ENCODE measurements at places on chromosomes 2 and 18. TPM values are rescaled to one million over a fixed set of nuclear protein-coding genes. Genes with fewer than 3 reads are reported as not detected.

The KCNE4 gene
- total RNA-seq = 0.74 TPM

DNA sequence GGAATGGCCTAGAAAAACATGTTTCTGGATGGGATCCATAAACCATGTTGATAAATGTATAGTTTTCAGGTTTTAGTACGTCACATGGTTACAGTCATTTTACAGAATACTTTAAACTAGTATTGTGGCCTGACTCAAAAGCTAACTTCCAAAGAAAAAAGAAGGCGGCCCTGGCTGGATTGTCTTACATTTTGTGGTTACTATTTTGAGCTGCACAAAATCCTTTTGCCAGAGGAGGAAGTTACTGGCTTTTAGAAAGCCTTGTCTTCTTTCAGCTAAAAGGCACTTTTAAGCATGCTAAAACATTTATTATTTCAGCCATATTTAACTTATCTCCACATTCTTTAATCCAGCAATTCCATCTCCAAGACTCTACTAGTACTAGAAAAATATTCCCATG lies 227.9 kb downstream of the CDH2 start:
- no peaks in the 10 kb centered on the region for H3K4me1 ChIP-seq
- H3K36me3 ChIP-seq = no peaks in the 10 kb centered on the region
- DNase-seq = no peak

GRCh38 chr2:25347205-25347815 lies 5.6 kb upstream of the DNMT3A start:
- H3K4me3 ChIP-seq = no peak overlapping the region
- peak; percentile 39 for DNase-seq
- H3K36me3 ChIP-seq = no peaks in the 10 kb centered on the region
- peak overlapping the region; percentile 9 for H3K27ac ChIP-seq
- H3K4me1 ChIP-seq = peaks cover 10% of the 10 kb centered on the region

The IL18RAP gene
- 0.45 TPM for total RNA-seq

DNA sequence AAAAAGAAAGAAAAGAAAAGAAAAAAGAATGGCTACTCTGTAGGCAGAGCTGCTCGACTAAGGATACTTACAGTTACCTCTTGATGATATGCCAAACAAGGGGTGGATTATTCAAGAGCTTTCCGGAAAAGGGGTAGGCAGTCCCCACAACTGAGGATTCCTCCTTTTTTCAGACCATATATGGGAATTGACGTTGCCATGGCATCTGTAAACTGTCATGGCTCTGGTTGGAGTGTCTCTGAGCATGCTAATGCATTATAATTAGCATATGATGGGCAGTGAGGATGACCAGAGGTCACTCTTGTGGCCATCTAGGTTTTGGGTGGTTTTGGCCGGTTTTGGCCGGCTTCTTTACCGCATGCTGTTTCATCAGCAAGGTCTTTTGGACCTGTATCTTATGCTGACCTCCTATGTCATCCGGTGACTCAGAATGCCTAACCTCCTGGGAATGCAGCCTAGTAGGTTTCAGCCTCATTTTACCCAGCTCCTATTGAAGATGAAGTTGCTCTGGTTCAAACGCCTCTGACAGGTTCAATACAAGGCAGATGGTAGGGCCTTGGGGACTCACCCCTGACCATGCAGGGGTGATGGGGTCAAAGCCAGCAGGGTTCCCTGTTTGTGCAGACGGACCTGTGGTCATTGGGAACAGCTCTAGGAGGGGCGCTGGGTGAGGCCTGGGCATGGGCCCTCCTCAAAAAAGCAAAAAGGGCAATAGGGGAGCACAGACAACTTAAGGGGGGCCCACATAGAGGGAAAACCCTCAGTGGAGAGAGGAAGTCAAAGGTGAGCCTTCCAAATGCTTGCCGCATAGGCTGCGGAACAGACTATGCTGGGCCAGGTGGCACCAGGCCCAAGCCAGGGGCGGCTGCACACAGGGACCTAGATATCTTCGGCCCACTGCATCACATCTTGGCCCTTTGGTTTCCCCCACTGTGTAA lies 251.2 kb upstream of the RAB6C start:
- no peaks in the 10 kb centered on the region for H3K27me3 ChIP-seq
- H3K36me3 ChIP-seq = no peaks in the 10 kb centered on the region
- no peak for DNase-seq
- no peak overlapping the region for H3K27ac ChIP-seq

The CRYGC gene
- not detected for total RNA-seq

- H3K4me1 ChIP-seq = no peaks in the 10 kb centered on the region
- H3K27ac ChIP-seq = no peak overlapping the region
- DNase-seq = no peak
These were observed 198.4 kb upstream of the PARD3B start for GRCh38 chr2:204346906-204347305.

- peak overlapping the region; percentile 82 for H3K27ac ChIP-seq
- H3K4me3 ChIP-seq = peak overlapping the region; percentile 0
- no peaks in the 10 kb centered on the region for H3K27me3 ChIP-seq
- H3K36me3 ChIP-seq = no peaks in the 10 kb centered on the region
- peak; percentile 67 for DNase-seq
These were observed 7.2 kb downstream of the DNMT3A start for GRCh38 chr2:25334482-25334881.

GRCh38 chr2:174051741-174052583 lies 86.8 kb upstream of the SP3 start:
- no peak for DNase-seq
- H3K4me1 ChIP-seq = no peaks in the 10 kb centered on the region
- H3K36me3 ChIP-seq = no peaks in the 10 kb centered on the region
- H3K4me3 ChIP-seq = no peak overlapping the region
- no peak overlapping the region for H3K27ac ChIP-seq

DNA sequence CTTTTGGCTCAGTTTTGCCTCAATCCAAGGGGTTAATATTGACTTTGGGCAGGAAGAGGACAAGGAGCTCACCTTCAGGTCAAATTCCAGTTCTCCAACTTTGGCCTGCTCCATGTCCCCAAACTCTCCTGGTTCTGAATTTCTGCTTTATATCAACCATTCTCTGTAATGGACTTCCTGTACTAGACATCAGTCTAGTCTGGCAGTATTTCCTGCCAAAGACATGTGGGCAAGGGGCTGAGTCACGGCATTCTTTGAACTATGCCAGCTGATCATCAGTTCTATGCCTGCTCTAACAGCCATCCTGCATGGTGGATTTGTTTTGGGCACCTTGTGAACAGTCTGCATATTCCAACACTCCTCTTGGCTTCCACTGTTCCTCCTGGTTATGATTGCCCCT lies 199.4 kb downstream of the ZEB2 start:
- H3K36me3 ChIP-seq = no peaks in the 10 kb centered on the region
- peak overlapping the region; percentile 36 for H3K27ac ChIP-seq
- no peak for DNase-seq
- no peaks in the 10 kb centered on the region for H3K27me3 ChIP-seq

The C2orf76 gene
- 4.1 TPM for total RNA-seq

The LIMS2 gene
- total RNA-seq = 20.1 TPM

DNA sequence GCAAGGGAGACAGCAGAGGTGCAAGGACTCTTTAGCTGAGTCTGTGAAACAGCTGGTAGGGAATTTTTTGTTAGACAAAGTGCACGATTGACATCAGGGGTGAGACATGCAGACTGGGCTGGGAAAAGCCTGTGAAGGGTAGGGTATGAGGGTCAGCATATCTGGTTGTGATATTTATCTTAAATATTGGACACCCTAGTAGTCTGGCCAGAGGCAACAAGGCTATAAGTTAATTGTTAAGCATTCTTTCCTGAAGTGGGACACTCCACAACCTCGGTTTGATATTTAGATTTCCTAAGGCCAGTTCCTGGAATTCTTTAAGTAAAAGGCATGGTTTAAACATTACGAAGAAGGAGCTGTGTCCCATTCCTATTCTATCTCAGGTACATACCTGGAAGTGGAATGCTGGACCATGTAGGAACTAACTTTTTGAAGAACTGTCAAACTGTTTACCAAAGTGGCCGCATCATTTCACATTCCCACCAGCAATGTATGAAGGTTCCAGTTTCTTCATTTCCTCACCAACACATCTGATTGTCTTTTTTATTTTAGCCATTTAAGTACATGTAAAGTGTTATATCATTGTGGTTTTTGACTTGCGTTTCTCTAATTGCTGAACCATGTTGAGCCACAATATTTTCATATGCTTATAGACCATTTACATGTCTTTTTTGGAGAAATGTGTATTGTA lies 22.5 kb downstream of the EHBP1 start:
- H3K27me3 ChIP-seq = no peaks in the 10 kb centered on the region
- no peak for DNase-seq

The VIT gene
- total RNA-seq = 2.1 TPM

The GPR39 gene
- total RNA-seq = not detected

DNA sequence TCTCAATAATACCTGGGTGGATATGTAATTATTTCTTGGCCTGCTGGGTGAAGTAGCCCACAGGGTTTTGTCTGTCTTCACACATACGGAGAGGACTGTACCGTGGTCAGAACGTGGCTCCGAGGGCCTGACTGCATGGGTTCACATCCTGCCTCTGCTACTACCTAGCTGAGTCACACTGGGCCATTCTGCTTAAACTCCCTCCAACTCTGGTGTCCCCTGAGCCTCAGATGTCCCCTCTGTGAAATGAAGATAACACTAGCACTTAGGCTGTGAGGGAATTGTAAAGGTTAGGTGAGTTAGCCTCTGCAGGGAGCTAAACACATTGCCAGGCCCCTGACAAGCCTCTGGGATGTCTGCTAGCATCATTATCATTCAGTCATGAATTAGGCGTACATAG lies 120.1 kb upstream of the NABP1 start:
- H3K4me1 ChIP-seq = no peaks in the 10 kb centered on the region
- H3K36me3 ChIP-seq = no peaks in the 10 kb centered on the region
- H3K4me3 ChIP-seq = no peak overlapping the region
- H3K27ac ChIP-seq = no peak overlapping the region

GRCh38 chr18:21218862-21219261 lies 23.2 kb upstream of the GREB1L start:
- no peaks in the 10 kb centered on the region for H3K36me3 ChIP-seq
- H3K4me1 ChIP-seq = no peaks in the 10 kb centered on the region
- H3K27ac ChIP-seq = no peak overlapping the region
- no peaks in the 10 kb centered on the region for H3K27me3 ChIP-seq
- DNase-seq = no peak

GRCh38 chr2:199798831-199799580 lies 52.0 kb downstream of the FTCDNL1 start:
- no peaks in the 10 kb centered on the region for H3K27me3 ChIP-seq
- no peaks in the 10 kb centered on the region for H3K36me3 ChIP-seq
- H3K4me1 ChIP-seq = peaks cover 15% of the 10 kb centered on the region
- H3K4me3 ChIP-seq = no peak overlapping the region

DNA sequence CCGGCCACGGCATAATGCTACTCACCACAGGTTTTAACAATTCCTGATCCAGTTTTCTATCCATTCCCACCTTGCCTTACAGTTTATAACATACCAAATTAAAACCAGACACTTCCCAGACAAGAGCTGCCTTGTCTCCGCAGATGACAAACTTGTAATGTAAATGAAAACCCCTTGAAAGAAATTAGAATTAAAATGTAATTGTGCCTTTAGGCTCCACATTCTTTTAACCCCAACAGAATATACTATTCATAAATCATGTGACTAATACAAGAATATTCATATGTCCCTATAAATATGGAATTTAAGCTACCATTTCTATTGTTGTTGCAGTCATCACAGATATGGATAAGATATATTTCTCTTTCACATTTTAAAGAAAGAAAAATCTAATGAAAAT lies 69.9 kb upstream of the ZBTB14 start:
- H3K4me1 ChIP-seq = no peaks in the 10 kb centered on the region
- H3K36me3 ChIP-seq = no peaks in the 10 kb centered on the region
- no peak overlapping the region for H3K27ac ChIP-seq
- no peak for DNase-seq
- no peaks in the 10 kb centered on the region for H3K27me3 ChIP-seq

DNA sequence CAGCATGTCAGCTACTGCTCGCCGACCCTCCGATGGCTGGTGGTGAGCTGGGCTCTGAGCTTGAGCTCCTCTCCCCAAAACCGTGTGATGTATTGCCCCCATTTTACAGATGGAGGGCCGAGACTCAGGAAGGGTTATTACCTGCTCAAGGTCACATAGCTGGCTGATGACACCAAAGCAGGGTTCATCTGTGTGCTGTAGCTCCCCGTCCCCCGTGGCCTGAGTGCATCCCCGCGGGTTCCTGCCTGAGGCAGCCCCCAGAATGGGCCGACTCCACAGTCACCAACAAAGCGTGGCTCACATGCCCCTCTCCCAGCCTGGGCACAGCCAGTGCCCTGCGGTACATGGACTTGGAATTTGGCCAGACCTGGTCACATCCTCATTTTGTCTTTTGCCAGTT lies 198.6 kb downstream of the TFCP2L1 start:
- H3K27me3 ChIP-seq = peaks cover 8% of the 10 kb centered on the region
- H3K4me3 ChIP-seq = no peak overlapping the region
- DNase-seq = peak; percentile 39
- H3K36me3 ChIP-seq = no peaks in the 10 kb centered on the region
- H3K4me1 ChIP-seq = no peaks in the 10 kb centered on the region
- no peak overlapping the region for H3K27ac ChIP-seq

DNA sequence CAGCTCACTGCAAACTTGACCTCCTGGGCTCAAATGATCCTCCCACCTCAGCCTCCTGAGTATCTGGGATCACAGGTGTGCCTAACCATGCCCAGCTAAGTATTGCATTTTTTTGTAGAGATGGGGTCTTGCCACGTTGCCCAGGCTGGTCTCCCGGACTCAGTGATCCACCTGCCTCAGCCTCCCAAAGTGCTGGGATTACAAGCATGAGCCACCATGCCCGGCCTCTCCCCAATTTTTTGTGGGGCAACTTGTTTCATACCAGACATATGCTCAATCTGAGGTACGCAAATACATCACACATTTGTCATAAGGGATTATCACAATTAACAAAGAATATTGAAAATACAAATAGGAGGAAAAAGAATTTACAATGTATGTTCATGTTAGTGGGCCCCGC lies 27.7 kb downstream of the LGALSL start:
- no peaks in the 10 kb centered on the region for H3K36me3 ChIP-seq
- H3K27ac ChIP-seq = no peak overlapping the region
- no peak for DNase-seq
- no peak overlapping the region for H3K4me3 ChIP-seq
- no peaks in the 10 kb centered on the region for H3K27me3 ChIP-seq
- H3K4me1 ChIP-seq = no peaks in the 10 kb centered on the region

The TSN gene
- 40.5 TPM for total RNA-seq

DNA sequence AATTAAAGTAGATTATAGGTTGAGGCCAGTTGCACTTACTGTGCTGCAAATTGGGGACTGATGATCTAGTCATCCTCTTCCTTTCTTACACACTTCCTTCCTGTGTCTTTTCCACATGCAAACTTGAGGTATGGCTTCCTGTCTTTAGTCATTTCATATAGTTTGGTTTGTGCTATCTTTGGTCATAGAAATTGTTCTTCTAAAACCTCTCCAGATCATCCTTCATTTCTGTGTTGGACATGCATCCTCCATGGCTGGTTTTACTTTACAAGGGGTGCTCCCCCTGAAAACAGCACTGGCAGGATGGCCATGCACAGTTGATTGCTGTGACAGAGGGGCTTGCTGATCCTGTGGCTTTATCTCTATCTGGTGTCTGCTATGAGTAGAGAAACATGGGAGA lies 36.5 kb downstream of the MGAT5 start:
- H3K4me1 ChIP-seq = no peaks in the 10 kb centered on the region
- no peak overlapping the region for H3K27ac ChIP-seq
- no peak overlapping the region for H3K4me3 ChIP-seq

GRCh38 chr2:86482034-86482433 lies 40.9 kb downstream of the KDM3A start:
- no peak overlapping the region for H3K4me3 ChIP-seq
- no peak for DNase-seq
- no peak overlapping the region for H3K27ac ChIP-seq
- peaks cover 5% of the 10 kb centered on the region for H3K4me1 ChIP-seq

GRCh38 chr2:80869858-80870438 lies 565.4 kb upstream of the LRRTM1 start:
- H3K27me3 ChIP-seq = no peaks in the 10 kb centered on the region
- H3K4me3 ChIP-seq = no peak overlapping the region
- H3K4me1 ChIP-seq = no peaks in the 10 kb centered on the region
- no peaks in the 10 kb centered on the region for H3K36me3 ChIP-seq

The FAM110C gene
- total RNA-seq = not detected

The SIGLEC15 gene
- not detected for total RNA-seq

The RALB gene
- 30.7 TPM for total RNA-seq

The CPO gene
- 0.39 TPM for total RNA-seq

All from psoas muscle (tissue), 8 donors.